ENCODE measurements at places on chromosomes 11 and 22.

DNA sequence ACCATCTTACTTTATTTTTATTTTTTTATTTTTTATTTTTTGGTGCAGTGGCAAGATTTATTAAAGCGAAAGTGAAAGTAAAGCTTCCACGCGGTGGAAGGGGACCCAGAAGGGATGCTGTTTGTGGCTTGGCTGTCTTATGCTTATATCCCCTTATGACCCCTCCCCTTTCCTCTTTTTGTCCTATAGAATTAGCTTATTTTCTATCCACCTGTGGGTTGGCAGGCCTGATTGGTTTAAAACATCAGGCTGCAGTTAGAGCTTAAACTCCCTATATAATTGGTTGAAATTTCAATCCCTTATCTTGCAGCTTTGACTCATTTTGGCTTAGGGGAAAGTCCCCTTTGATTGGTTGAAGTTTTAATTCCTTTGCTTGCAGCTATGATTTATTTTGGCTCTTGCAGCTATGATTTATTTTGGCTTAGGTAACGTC lies 50.5 kb downstream of the NNMT start:
- peak; percentile 37 for DNase-seq

DNA sequence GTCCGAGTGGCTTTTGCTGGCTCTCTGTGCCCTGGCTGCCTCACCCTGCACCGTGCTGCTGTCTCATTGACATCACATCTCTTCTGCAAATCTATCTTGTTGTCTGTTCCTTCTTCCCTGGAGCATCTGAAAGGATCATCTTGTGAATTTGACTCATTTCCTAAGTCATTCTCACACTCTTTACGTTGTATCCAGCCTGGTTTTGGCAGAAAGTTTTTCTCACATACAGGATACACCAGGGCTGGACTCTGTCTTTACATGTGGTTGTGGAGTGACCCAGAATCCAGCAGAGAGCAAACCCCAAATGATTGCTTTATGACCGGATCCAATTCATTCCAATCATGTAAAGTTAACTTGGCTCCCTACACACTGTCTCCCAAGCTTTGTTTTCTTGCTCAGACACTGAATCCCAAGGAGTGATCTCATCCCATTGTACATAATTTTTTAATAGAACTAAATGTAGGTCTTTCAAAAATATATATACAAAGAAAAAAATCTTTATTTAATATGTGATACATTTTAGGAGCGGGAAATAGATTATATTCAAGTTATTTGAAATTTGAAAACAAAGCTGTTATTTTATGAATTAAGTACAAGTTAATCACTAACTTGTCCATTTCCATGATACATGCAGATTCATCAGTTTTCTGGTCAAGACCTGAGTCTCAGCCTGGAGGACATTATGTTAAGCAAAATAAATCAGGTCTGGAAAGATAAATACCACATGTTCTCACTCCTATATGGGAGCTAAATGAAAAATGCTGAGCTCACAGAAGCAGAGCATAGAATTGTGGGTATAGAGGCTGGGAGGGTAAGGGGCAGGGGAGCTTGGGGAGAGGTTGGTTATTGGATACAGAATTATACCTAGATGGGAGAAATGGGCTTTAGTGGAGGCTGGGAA lies 2.9 kb upstream of the RFPL1 start:
- DNase-seq, result no peak

DNA sequence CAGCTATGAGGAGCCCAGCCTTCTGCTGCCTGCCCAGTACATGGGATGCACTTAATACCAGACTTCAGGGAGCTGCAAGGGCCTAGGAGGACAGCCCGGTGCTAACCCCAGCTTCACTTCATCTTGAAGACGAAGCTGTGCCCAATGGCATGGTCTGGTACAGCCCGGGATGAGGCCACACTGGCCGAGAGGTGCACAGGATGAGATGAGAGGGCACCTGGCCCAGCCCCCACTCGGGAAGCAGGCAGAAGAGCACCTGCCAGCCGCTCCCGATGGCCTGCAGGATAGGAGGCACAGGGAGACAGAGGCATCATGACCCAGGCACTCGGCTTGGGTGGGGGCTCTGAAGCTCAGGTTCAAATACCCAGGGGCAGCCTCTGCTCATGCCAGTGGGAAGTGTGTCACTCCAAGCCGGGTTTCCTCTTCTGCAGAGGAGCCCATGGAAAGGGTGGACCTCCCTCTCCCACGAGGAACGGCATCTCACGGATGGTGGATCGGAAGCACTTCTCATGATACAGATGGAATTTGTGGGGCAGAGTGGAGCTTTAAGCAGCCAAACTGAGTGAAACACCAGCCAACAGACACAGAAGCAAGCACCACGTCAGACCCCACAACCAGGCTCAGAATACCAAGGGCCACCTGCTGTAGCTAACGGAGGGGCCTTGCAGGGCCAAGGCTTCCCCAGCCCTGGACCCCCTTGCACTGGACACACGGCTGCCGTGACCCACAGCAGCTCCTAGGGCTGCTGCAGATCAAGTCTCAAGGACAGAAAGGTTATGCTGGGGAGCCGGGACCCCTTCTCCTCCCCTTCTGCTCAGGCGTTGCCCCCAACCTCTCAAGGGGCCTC lies 875.2 kb downstream of the BRD1 start:
- DNase-seq, result no peak

DNA sequence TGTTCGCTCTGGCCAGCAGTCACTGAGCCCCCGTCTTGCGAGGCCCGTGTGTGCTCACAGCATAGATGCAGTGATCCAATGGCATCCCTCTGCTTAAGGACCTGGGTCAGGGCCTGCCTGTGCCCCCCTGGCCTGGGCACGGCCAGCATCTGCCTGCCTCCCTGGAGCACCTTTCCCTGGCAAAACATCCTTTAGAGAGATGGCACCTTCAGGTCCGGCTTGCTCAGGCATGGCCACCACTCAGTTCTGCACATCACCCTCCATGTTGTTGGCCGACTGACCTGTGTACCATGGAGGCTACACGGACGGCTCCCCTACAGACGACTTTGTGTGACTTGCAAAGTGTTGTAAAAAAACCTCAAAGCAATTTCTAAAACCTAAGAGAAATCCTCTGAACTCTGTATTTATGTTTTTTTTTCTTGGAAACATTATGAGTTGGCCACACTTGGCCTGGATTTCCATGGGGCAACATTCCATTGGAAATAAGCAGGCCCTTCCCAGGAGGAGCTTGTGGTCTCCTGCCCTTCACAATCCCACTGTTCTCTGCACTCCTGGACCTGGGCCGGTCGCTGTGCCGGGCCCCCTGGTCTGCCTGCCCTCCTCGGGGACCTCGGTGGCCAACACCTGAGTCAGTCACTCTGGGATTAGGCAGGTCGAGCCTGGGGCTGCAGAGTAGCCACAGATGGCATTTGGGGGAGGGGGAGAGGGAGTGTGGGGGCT lies 592.4 kb downstream of the TBC1D22A start:
- no peak for DNase-seq

- DNase-seq, result no peak
These were observed 505 bp upstream of the TMEM132A start for GRCh38 chr11:60923800-60924109.

DNA sequence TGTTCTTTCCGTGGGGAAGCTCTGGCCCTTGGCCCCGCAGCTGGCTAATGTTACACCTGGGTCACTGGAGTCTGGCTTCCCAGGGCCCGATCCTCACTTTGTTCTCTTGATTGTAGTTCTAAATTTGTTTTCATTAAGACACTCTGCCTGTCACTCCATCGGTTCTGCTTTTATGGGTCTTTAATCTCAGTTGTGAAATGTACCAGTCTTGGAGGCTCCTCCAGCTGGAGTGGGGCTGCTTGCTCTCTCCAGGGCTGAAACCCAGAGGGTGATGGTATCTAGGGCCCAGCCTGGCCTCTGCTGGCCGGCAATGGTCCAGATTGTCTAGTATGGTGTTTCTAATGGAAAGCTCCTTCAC lies 352.9 kb downstream of the TENM4 start:
- no peak for DNase-seq

DNA sequence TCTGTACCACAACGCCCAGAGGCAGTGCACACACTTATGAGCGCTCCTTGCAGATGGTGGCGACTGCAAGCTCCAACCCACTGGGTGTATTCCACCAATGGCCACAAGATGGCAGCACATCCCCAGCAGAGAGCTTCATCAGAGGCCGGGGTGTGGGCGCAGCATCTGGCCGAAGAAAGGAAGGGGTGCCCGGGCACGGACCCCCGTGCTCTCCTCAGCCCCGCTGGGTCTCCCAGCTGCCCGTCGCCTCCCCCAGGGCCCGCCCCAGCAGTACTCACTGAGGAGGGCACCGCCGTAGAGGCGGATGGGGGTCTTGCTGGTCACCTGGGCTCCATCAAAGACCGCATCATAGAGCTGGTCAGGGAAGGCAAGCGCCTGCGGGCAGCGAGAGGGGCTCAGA lies 14.2 kb downstream of the TP53I11 start:
- peak; percentile 79 for DNase-seq

DNA sequence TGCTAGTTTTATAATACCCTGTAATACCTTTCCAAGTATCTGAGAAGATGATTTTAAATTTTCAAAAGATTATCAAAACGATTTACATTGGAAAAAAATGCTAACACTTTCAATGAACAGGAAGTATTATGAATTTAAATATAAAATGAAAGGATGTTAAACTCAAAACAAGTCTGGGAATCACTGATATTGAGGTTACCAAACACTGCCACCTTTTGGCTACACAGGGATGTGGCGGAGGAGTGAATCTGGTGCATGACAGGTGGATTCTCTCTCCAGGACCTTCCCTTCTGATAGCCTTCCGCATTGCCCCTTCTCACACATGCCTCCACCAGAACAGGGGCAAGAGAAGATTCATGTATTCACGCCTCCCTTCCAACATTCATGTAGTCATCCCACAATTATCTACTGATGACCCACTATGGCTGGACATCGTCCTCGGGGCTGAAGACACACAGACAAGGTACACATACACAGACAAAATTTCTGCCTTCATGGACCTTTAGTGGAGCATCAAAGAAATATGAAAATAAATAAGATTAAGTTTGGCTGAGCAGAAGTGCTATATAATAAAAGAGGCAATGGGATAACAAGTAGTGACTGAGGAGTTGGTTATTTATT lies 34.7 kb downstream of the ATG16L2 start:
- DNase-seq, result peak; percentile 60

DNA sequence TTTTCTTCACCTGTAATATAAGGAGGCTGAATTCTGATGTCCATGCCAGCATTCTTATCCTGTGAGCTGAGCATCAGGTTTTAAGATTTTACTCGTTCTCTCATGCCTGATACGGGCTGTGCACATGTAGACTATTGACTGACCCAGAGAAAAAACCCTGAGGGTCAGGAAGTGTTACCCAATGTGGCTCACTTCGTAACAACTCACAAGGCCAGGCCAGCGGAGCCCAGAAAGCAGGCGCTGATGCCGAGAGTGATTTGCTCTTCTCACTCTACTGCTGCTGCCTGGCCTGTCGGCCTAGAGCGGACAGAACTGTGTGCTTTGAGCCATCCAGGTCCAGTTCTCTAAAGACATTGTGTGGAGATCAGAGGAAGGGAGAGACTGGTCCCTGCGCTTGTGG lies 10.8 kb downstream of the THYN1 start:
- DNase-seq, result no peak

DNA sequence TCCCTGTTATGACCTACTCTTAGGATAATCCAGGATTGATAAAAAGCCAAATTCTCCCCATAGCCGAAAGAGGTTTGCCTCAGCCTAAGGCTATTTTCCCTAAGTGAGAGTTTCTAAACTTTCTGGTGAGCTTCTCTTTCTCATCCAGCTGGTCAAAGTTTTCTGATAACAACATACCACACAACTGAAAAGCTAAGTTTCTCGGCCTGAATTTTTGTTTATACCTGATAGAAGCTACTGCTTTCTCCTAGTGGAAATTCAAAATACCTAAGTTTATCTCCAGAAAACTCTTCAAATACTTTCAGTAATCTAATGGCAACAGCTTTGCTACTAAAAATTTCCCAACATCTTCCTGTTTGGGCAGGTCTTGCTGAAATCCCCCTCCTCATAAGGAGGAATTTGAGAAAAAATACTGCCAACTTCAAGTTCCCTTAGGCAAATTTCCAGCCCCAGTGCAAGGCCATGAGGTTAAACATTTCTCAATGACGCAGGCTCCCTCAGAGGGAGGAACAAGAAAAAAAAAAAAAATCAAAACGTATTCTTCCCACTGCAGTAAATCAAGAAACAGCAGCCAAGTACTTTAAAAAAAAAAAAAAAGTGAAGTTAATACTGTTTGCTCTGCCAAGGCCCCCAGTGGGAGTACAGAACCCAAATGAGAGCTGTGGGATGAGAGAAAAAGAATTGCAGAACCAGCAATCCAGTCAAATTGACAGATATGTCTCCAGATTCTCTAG lies 127.0 kb downstream of the MRTFA start:
- no peak for DNase-seq
